ENCODE measurements at places on chromosomes 5 and 9. TPM values are rescaled to one million over a fixed set of nuclear protein-coding genes. Genes with fewer than 3 reads are reported as not detected.

Gene TIGD6
- 6.7 TPM for total RNA-seq

Gene ITGA2
- total RNA-seq: 0.31 TPM

Gene ELAVL2
- 34.1 TPM for total RNA-seq

Gene RORB
- not detected for total RNA-seq

Gene LCN9
- not detected for total RNA-seq

Gene C9orf50
- total RNA-seq: not detected

Gene INSL6
- total RNA-seq: not detected

Gene OSMR
- 15.6 TPM for total RNA-seq

Gene GPSM1
- 28.3 TPM for total RNA-seq

Gene AQP7
- total RNA-seq: 0.10 TPM

Gene CARD9
- 0.91 TPM for total RNA-seq

Gene SLC25A2
- total RNA-seq: 0.43 TPM

Gene S1PR3
- total RNA-seq: 1.3 TPM

Gene C8G
- total RNA-seq: not detected

Gene CDKN2B-AS1
- 2.7 TPM for total RNA-seq

Gene ABCA1
- 42.3 TPM for total RNA-seq

Gene ATP10B
- total RNA-seq: not detected

Gene ZDHHC11B
- total RNA-seq: not detected

Gene OR1Q1
- not detected for total RNA-seq

Gene MED27
- 19.9 TPM for total RNA-seq

All from myocyte (in vitro differentiated cells).